ENCODE measurements at places on chromosomes 11 and 22.

GRCh38 chr11:36308577-36308976, 12.5 kb downstream of the PRR5L start:
- no peak for DNase-seq

GRCh38 chr11:68038226-68038717, 553 bp upstream of the TCIRG1 start:
- DNase-seq = no peak

GRCh38 chr11:100302824-100303223, 384.3 kb upstream of the ARHGAP42 start:
- DNase-seq = no peak

GRCh38 chr11:80856066-80856465, 1415.2 kb upstream of the TENM4 start:
- DNase-seq = no peak

GRCh38 chr22:48920776-48921241, 906.9 kb downstream of the BRD1 start:
- no peak for DNase-seq

Data from Kasumi-1 (cell line).